Stimulated activated CD8-positive, alpha-beta memory T cell treated with anti-CD3 and anti-CD28 coated beads, Interleukin-7, amount 100 ng/mL, for 1 hour (primary cell): ENCODE measurements at places on chromosomes 11 and 22.

DNA sequence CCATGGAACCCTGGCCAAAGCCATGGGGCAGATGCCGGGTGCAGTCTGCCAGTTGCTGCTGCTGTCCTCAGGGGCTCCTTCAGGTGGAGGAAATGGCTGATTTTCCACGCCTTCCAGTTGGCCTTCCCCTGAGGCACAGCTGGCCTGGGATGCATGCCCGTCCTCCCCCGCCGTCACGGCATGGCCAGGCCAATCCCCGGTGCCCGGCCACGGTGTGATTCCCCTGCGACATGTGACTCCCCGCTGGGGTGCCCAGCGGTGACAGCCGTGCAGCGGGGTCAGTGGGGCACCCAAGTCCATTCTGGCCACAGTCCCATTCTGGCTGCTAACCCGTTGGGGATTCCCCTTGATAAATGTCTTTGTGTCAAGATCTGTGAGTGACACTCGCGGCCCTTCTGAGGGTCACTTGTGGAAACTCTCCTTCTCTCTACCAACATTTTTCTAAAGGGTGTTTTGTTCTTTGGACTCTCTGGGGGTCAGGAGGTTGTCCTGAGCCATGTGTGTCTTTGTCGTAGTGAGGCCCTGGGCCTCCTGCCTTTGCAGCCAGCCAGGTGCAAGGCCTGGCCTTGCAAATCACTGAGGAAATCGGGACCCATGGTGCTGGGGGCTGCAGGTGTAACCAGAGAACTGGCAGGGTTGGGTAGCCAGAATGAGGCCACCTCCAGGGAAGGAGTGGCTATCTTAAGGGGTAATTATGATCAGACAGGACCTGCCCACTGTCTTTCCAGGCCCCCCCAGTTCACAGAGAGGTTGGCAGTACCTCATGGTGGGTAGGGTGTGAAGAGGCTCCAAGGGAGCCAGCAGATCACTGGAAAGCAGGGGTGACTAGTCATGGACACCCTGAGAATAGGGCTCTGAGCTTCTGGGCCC is 37.1 kb downstream of the KCNQ1OT1 start:
- no peak for DNase-seq

DNA sequence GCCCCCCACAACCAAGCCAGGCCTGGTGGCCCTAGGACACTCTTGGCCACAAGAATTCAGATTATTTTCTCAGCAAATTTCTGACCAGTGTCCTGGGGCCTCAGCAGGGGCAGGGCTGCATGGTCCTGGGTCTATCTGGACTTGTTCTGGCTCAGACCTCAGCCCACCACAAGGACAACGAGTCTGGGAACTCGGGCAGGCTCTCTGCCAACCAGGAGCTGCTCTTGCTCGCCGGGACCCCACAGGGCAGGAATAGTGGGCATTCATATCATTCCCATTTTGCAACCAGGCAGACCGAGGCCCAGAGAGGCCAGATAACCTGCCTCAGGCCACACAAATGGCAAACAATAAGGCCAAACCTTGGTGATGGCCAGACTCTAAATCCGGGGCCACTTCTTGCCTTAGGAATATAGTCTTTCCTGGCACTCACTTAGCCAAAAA is 75.4 kb upstream of the WNT7B start:
- DNase-seq = no peak

- no peak for DNase-seq
Observed at GRCh38 chr11:104657083-104657482, 241.2 kb downstream of the CASP12 start.

DNA sequence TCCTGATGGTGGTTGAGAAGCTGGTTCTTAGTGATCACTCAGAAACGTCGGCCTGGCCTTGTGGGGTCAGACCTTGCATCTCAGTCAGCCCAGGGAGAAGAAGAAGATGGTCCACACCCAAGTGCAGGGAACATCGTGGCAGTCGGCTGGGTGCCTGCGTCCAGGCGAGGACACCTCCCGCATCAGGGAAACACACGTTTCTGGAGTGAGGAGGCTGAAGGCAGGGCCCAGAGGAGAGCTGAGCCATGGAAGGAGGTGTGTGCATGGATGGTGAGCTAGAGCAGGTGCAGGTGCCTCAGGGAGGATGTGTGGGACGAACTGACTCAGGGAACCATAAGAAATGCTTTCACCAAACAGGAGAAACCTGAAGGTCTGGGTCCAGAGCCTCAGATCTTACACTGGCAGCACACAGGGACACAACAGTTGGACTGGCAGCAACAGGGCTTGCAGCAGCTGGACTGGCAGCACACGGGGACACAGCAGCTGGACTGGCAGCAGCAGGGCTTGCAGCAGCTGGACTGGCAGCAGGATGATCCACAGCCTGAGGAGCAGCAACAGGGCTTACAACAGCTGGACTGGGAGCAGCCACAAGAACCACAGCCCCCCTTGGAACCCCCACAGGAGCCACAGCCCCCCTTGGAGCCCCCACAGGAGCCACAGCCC is 632 bp downstream of the KRTAP5-2 start:
- DNase-seq = no peak

GRCh38 chr11:34507610-34508009 is 6.0 kb downstream of the ELF5 start:
- DNase-seq = no peak

GRCh38 chr22:49262167-49262566 is 565.5 kb downstream of the BRD1 start:
- no peak for DNase-seq

DNA sequence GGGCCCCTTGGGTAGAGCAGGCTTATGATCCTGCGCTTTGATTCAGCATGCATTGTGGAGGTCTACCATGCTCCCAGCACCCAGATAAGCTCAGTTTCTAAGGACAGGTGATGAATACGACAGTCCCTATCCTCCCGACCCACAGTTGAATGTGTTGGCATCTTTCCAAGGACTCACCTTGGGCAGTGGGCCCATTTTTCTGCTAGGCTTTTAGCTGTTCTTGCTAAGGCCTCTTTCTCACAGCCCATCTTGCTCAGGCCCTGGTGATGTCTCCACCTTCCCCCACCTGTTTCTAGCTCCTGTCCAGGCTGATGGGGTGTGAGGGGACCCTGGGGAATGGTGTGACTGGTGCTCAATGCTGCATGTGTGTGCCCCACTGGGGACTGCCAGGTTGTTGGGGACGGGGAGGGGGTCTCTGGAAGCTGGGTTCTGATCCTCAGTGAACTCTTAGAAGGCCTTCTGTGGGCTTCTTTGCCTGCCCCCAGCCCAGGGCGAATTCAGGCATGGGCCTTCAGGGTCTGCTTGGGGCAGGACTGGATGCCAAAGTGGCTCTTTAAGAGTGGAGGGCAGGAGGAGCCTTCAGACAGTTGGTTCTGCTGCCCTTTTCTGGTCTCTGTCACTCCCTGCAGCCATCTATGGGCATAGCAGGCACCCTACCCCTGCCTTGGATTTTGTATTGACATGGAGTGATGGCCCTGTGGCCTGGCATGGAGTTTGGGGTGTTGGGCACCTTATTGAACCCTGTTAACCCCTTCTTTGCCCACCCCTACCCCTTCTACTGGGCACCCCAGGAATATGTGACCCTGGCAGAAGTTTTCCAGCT is 33.1 kb downstream of the PHLDB1 start:
- DNase-seq = no peak

GRCh38 chr11:60743058-60743457 is 13.6 kb upstream of the MS4A15 start:
- no peak for DNase-seq

DNA sequence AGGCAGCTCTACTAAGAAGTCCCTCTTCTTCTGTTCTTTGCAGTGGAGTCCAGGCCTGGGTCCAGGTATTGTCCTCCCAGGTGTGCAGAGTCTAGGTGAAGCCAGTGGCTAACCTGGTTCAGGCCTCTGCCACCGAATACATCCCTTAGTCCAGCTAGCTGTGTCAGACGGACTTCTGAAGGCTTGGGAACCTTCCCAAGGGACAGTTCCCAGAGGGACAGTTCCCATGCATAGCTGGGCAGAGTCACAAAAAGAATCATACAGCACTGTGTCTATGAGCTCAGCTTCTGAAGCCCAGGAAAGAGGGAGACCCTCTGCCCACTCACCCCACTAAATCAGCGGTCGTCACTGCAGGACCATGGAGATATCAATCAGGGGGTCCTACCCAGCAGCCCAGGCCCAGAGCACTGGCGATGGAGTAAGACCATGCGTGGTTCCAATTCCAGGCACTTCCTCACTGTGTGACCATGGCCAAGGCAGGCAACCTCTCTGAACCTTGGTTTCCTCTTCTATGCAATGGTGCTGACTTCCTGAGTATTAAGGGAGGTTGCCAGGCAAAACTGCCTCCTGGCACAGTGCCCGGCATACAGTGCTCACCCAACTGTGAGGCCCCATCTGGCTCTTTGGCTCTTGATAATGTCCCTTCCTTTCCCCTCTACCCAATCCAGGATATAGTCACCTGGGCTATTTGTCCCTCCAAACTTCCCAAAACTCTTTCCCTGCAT is 3.4 kb downstream of the MS4A10 start:
- DNase-seq = no peak

DNA sequence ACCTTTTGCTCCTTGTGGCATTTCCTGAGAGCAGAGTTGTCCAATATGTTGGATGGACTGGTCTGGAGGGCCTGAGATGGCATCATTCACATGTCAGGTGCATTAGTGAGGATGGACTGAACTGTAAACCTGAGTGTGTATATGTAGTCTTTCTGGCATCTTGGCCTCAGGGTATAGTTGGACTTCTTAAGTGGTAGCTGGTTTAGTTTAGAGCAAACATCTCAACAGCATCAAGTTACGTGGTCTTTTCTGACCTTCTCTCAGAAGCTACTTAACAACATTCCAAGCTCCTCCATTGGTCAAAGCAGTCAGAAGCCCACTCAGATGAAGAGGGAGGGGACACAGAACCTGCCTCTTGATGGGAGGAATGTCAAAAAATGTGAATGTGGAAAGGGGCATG is 829.9 kb downstream of the METTL15 start:
- no peak for DNase-seq

DNA sequence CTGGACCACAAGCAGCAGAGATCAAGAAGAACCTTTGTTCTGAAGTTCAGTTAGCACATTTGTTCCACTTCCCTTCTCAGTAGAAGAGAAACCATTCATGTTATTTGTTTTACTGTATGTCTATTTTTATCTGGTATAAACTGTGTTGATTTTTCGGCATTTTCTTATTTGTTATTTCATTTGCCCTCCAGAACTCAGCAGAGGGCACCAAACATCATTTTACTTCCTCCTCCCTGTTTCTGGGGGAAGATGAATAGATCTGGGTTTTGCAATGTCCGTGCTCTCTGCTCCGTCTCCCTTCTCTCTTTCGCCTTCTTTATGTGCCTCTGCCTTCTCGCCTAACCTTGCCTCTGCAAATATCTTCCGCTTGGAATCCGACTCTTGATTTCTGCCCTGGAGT is 366.9 kb downstream of the NTM start:
- no peak for DNase-seq

- no peak for DNase-seq
Observed at GRCh38 chr22:36079041-36079440, 50.4 kb upstream of the RBFOX2 start.

DNA sequence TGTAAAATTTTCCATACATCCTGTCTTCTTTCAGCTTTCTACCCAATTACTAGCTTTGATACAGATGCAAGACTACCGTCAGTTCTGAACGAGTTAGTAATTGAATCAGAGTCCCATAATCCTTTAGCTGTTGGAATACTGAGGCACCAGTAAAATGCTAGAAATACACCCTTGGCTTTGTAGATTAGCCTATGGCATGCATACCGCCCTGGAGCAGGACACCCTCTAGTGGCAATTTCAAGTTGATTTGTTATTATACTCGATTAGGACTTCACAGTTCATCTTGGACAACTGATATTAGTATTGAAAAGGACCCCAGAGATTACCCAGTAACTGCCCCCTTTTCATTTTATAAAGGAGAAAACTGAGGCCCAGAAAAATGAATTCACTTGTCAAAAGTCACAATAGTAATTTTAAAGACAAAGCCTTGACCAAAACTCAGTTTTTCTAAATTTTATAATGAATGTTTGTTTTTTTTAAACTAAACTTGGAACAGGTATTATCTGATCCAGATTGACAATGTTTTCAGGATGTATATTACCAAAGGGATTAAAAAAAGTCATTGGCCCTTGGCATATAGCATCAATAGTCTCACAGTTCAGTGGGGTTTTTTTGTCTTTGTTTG is 72.6 kb downstream of the HIPK3 start:
- DNase-seq = no peak

GRCh38 chr11:105598371-105598770 is 11.5 kb upstream of the GRIA4 start:
- no peak for DNase-seq

GRCh38 chr11:121372671-121373429 is 79.3 kb upstream of the SORL1 start:
- no peak for DNase-seq

GRCh38 chr11:86249307-86250098 is 5.0 kb downstream of the EED start:
- DNase-seq = no peak

DNA sequence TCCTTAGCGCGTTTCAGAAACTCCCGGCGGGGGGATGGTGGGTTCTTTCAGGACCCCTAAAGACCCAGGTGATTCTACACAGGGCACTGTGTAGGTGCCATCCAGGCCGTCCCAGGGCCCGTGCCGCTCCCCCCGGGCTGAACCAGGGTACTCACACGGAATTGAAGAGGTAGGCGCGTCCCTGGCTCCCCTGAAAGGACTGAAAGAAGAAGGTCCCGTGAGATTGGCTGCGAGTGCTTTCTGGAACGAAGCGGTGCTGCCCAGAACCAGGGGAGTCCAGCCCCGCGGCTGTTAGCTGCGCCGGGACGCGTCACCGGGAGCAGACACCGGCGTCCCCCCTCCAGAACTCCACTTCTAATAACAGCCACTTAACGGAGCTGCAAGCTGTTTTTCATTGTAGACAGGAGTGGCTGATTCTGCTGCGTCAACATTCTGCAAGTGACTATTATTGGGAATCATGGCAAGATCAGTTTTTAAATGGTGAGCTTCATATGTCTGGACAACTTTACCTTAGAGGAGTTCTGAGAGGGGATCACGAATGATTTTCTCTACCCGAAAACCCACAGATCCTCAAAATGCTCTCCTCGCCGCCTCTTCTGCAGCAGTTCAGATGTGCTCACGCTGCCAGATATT is 31.8 kb downstream of the YPEL1 start:
- DNase-seq = no peak

GRCh38 chr11:117842131-117842941 is 17.8 kb upstream of the FXYD2 start:
- DNase-seq = no peak

DNA sequence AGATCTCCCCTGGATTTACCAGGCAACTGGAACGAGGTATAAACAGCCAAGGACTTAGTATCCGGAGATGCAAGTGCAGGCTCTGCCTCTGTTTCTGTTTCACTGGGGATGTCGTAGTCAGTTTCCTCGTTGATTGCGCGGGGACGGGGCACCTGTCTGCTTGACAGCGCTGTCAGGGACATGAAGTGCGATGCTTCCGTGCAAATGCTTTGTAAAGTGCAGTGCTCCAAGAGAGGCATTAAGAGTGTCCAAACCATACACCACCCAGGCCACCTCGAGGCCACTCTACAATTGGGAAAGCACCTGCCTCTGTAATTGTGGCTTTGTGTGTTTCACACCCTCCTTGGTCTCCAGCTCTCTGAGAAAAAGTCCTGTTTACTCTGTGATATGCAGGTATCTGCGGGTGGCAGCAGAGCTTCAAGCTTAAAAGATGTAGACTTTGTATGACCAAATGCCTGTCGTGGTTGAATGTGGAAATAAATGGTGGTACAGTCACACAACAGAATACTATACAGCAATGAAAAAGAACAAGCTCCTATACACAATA is 18.6 kb upstream of the CD5 start:
- no peak for DNase-seq

GRCh38 chr11:95641495-95641894 is 148.1 kb downstream of the FAM76B start:
- DNase-seq = no peak
